ENCODE measurements at places on chromosomes 1 and 21.

- H3K4me1 ChIP-seq = no peaks in the 10 kb centered on the region
- no peak overlapping the region for H3K4me3 ChIP-seq
- no peaks in the 10 kb centered on the region for H3K27me3 ChIP-seq
Observed at GRCh38 chr1:233105225-233105624, 154.8 kb downstream of the NTPCR start.

GRCh38 chr1:54336116-54336515 lies 70.1 kb downstream of the SSBP3 start:
- H3K4me1 ChIP-seq = peaks cover 55% of the 10 kb centered on the region
- H3K27ac ChIP-seq = no peak overlapping the region
- H3K36me3 ChIP-seq = peaks cover 4% of the 10 kb centered on the region
- no peaks in the 10 kb centered on the region for H3K27me3 ChIP-seq

- H3K4me3 ChIP-seq = no peak overlapping the region
- H3K36me3 ChIP-seq = no peaks in the 10 kb centered on the region
- H3K27ac ChIP-seq = no peak overlapping the region
- DNase-seq = no peak
- H3K27me3 ChIP-seq = no peaks in the 10 kb centered on the region
Observed at GRCh38 chr1:156540955-156541354, 31.4 kb downstream of the IQGAP3 start.

DNA sequence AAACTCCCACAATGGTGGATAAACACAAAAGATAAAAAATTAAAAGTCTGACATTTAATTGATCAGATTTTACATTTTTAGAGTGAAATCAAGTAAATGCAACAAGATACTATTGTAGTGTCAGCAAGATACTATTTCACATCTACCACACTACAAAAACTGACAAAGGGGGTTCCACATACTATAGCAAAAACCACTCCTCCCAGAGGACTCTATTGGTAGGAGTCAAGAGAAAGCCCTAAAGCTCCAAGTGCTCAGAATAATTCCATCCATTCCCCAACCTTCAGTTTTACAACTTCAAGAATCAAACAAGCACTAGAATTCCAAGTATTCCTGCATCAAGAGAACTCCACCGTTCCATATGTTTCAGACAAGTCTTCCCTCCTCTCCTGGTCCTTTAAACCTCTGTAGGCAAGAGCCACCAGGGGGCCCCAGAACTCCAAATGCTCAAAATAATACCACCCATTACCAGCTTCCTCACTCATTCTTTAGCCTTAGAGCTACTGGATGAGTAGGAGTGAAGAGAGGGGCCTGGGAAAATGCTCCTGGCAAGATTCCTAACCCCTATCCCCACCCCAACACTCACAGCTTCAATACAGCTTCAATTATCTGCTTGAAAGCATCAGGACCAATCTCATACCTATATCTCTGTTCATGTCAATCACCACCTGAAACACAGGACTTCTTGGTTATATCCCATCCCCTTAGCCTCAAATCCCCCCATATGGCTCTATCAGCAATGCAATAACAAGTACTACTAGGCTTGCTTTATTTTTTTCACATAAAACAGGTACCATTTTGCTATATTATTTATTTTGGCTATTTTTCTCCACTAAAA lies 9.9 kb downstream of the TOR1AIP2 start:
- peak; percentile 32 for DNase-seq
- no peaks in the 10 kb centered on the region for H3K27me3 ChIP-seq
- H3K4me3 ChIP-seq = no peak overlapping the region
- no peak overlapping the region for H3K27ac ChIP-seq

DNA sequence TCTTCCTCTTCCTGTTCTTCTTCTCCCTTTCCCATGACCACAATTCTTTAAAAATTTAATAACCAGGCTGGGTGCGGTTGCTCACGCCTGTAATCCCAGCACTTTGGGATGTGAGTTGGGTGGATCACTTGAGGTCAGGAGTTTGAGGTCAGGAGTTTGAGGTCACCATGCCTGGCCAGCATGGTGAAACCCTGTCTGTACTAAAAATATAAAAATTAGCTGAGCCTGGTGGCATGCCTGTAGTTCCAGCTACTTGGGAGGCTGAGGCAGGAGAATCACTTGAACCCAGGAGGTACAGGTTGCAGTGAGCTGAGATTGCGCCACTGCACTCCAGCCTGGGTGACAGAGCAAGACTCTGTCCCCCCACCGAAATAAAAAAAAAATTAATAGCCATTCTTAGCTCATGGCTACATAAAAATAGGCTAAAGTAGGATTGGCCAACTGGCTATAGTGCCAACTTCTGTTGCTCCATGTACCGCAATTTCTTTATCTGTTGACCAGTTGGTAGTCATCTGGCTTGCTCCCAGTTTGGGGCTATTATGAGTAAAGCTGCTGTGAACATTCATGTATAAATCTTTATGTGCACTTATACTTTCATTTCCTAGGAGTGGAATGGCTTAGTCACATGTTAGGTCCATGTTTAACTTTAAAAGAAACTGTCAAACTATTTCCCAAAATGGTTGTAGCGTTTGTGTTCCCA lies 136.3 kb downstream of the PEX14 start:
- H3K27ac ChIP-seq = no peak overlapping the region
- H3K4me1 ChIP-seq = no peaks in the 10 kb centered on the region
- no peaks in the 10 kb centered on the region for H3K27me3 ChIP-seq
- DNase-seq = no peak
- peaks cover 1% of the 10 kb centered on the region for H3K36me3 ChIP-seq

GRCh38 chr1:44321466-44321865 lies 33.6 kb downstream of the ERI3 start:
- no peak overlapping the region for H3K4me3 ChIP-seq
- no peak for DNase-seq
- no peak overlapping the region for H3K27ac ChIP-seq
- peaks cover 5% of the 10 kb centered on the region for H3K36me3 ChIP-seq
- peaks cover 22% of the 10 kb centered on the region for H3K4me1 ChIP-seq

- peaks cover 6% of the 10 kb centered on the region for H3K4me1 ChIP-seq
- H3K27ac ChIP-seq = no peak overlapping the region
- H3K4me3 ChIP-seq = no peak overlapping the region
- DNase-seq = no peak
- H3K27me3 ChIP-seq = no peaks in the 10 kb centered on the region
- peaks cover 4% of the 10 kb centered on the region for H3K36me3 ChIP-seq
Observed at GRCh38 chr21:41900401-41900800, 21.3 kb upstream of the PRDM15 start.

GRCh38 chr1:98322086-98322485 lies 339.4 kb upstream of the SNX7 start:
- H3K27me3 ChIP-seq = no peaks in the 10 kb centered on the region
- H3K36me3 ChIP-seq = peaks cover 6% of the 10 kb centered on the region
- H3K27ac ChIP-seq = no peak overlapping the region
- no peak for DNase-seq
- H3K4me1 ChIP-seq = peaks cover 37% of the 10 kb centered on the region

- no peak overlapping the region for H3K27ac ChIP-seq
- no peaks in the 10 kb centered on the region for H3K36me3 ChIP-seq
- no peak overlapping the region for H3K4me3 ChIP-seq
- no peak for DNase-seq
- peaks cover 21% of the 10 kb centered on the region for H3K27me3 ChIP-seq
- H3K4me1 ChIP-seq = no peaks in the 10 kb centered on the region
Observed at GRCh38 chr1:232891656-232892317, 58.6 kb upstream of the NTPCR start.

DNA sequence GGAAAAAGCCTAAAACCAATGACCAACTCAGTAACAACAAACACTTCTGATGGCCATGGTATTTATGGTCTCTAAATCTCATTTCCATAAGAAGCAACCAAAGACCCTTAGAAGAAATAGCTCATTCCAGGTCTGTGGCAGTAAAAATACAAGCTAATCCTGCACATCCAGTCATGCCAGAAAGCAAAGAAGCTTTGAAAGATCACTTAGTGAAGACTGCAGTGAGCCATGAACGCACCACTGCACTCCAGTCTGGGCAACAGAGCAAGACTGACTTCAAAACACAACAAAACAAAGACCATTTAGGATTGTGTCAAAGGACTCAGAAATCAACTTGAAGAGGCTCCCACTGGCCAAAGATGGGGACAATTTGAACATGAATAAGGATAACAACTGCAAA lies 18.4 kb upstream of the ELK4 start:
- no peak overlapping the region for H3K4me3 ChIP-seq

DNA sequence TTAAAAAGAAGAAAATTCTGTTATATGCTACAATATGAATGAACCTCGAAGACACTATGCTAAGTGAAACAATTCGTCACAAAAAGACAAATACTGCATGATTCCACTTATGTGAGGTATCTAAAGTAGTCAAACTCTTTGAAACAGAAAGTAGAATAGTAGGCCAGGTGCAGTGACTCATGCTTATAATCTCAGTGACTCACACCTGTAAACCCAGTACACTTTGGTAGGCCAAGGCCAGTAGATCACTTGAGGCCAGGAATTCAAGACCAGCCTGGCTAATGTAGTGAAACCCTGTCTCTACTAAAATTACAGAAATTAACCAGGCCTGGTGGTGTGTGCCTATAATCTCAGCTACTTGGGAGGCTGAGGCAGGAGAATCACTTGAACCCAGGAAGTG lies 25.7 kb downstream of the EPHA10 start:
- no peaks in the 10 kb centered on the region for H3K36me3 ChIP-seq
- H3K27me3 ChIP-seq = peaks cover 59% of the 10 kb centered on the region
- no peaks in the 10 kb centered on the region for H3K4me1 ChIP-seq
- no peak overlapping the region for H3K27ac ChIP-seq

DNA sequence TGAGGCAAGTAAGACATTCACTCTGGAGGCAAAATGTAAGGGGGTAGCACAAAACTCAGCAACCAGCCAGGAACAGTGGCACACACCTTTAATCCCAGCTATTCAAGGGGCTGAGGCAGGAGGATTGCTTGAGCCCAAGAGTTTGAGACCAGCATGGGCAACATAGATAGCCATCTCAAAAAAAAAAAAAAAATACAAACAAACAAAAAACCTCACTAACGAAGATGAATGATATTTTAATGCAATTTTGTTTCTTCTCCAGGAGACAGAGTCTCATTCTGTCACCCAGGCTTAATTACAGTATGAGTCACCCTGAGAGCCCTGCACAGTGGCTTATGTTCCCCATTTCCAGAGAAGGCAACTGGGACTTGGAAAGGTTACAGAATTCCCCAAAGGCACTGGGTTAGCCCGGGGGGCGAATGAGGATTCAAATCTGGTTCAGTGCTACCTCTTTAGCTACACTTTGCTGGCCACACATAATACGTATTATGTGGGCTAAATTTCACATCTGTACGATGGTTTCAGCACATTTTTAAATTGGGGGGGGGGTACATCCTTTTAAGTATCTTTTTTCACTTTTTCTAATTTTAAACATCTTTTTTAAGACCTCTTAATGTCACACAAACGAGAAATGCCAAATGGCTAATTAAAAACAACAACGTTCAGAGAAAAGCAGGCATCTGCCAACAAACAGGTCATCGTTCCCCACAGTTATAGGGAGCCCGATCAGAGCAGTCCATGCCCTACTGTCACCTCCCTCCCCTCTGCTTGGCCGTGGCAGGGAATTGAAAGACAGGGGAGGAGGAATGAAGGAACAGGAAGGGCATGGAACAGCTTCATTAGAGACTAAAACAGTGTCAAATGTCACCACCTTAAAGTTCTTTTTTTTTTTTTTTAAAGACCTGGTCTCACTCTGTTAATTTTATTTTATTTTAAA lies 3.5 kb downstream of the CELA2A start:
- no peaks in the 10 kb centered on the region for H3K4me1 ChIP-seq
- H3K27ac ChIP-seq = no peak overlapping the region
- H3K4me3 ChIP-seq = no peak overlapping the region
- peaks cover 31% of the 10 kb centered on the region for H3K27me3 ChIP-seq
- DNase-seq = no peak

DNA sequence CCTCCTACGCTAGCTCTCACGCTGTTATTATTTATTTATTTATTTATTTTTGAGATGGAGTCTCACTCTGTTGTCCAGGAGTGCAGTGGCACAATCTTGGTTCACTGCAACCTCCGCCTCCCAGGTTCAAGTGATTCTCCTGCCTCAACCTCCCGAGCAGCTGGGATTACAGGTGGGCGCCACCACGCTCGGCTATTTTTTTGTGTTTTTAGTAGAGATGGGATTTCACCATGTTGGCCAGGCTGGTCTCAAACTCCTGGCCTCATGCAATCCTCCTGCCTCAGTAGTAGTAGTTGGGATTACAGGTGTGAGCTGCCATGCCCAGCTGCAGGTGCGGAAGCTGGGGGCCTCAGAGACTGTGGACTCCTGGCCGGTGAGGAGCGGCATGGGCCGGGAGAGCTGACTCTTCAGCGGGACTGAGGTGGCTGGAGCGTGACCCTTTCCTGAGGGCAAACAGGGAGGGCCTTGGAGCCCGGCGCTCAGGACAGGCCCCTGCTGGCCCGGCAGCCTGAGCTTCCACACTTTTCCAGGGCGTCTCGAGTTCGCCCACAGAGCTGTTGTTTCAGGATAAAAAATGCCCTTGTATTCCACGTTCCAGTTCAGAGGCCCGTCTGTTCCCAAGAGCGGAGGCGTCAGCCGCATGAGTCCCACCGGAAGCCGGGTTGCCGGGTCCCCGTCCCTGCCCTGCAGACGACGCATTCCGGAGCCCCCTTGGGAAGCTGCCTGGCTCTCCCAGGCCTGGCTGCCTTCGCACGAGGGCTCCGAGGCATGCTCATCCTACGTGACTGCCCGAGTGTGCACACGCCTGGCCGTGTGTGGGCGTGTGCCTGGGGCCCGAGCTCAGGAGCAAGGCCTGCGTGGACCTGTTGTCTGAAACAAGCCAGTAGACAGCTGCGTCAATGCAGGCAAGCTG lies 126.2 kb downstream of the SIK1 start:
- no peak for DNase-seq
- H3K36me3 ChIP-seq = no peaks in the 10 kb centered on the region
- no peak overlapping the region for H3K27ac ChIP-seq
- no peak overlapping the region for H3K4me3 ChIP-seq
- no peaks in the 10 kb centered on the region for H3K4me1 ChIP-seq

DNA sequence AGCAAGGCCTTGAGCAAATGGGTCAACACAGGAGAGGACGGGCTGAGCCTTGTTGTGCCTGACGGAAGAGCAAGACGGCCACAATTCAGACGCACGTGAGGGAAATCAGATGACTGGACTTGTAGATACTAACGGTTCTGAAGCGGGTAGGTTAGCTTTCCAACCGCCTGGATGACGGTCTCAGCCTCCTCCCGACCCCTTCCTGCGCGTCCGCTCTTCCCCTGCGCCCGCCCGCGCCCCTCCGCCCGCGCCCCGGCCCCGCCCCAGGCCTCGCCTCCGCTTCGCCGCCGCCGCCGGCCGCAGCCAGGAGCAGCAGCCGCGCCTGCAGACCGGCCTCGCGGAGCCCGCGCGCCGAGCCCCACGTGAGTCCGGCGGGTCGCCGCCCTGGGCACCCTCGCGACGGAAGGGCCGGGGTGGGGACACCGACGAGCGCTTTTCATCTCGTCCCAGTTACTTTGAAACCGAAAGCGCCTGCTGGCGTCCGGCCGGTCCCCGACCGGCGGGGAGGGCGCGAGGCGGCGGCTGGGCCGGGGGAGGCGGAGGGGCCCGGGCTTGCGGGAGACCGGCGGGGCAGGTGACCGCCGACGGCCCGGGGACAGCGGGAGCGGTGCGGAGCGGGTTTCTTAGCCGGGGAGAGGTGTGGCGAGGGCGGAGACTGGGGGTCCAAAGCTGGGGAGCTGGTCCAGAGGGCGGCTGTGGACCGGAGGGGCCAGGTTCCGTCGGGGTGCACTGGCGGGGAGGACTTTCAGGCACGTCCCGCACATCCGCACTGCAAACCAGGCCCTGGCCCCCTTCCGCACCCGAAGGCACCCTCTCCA lies at the start of gene TRAF5:
TRAF5 (plus strand) TSS at position 306 of the 818 bp plus-strand sequence. CDS start 26,407 bp downstream, outside the sequence.
- H3K27ac ChIP-seq = peak within 1 kb of the TSS; percentile 96
- DNase-seq = no peak
- peak within 1 kb of the TSS; percentile 88 for H3K4me3 ChIP-seq
- H3K4me1 ChIP-seq = peaks cover 56% of the 10 kb centered on the region
